ENCODE measurements at places on chromosomes 3 and 15. TPM values are rescaled to one million over a fixed set of nuclear protein-coding genes. Genes with fewer than 3 reads are reported as not detected.

- no peak overlapping the region for H3K4me3 ChIP-seq
- H3K36me3 ChIP-seq: peaks cover 6% of the 10 kb centered on the region
- peaks cover 15% of the 10 kb centered on the region for H3K4me1 ChIP-seq
- H3K27ac ChIP-seq: no peak overlapping the region
- DNase-seq: no peak
These were observed 86.3 kb downstream of the PPCDC start for GRCh38 chr15:75109736-75110130.

DNA sequence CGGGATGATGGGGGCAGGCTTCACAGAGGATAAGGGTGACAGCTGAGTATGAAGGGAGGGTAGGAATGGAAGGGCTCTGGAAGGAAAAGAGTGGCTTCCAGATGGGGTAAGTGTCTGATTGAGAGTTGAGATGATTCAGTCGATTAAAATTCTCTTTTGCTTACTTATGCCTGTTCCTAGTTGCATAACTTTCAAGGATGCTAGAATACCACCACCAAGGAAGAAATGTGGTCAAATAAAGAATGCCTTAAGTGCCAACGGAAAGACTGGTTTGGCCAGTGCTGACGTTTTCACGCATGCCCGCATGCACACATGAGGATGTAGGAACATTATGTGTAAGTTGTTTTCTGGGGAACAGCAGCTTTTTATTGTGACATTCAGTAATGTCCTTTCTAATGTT is 263.4 kb upstream of the WNT5A start:
- no peak overlapping the region for H3K27ac ChIP-seq
- H3K4me3 ChIP-seq: no peak overlapping the region
- no peaks in the 10 kb centered on the region for H3K36me3 ChIP-seq
- no peak for DNase-seq

GRCh38 chr3:169591983-169592644 is 71.4 kb downstream of the MECOM start:
- H3K4me3 ChIP-seq: no peak overlapping the region
- H3K36me3 ChIP-seq: no peaks in the 10 kb centered on the region
- H3K27ac ChIP-seq: no peak overlapping the region
- peaks cover 9% of the 10 kb centered on the region for H3K4me1 ChIP-seq

GRCh38 chr15:45425135-45425534 is 46.8 kb upstream of the GATM start:
- no peaks in the 10 kb centered on the region for H3K36me3 ChIP-seq
- no peak overlapping the region for H3K27ac ChIP-seq
- H3K27me3 ChIP-seq: no peaks in the 10 kb centered on the region
- no peak overlapping the region for H3K4me3 ChIP-seq

GRCh38 chr15:88918738-88919137 is 5.6 kb upstream of the MFGE8 start:
- no peaks in the 10 kb centered on the region for H3K27me3 ChIP-seq
- H3K4me1 ChIP-seq: no peaks in the 10 kb centered on the region
- no peak overlapping the region for H3K4me3 ChIP-seq
- H3K27ac ChIP-seq: no peak overlapping the region
- no peaks in the 10 kb centered on the region for H3K36me3 ChIP-seq

- peaks cover 10% of the 10 kb centered on the region for H3K27me3 ChIP-seq
- no peaks in the 10 kb centered on the region for H3K4me1 ChIP-seq
- peak overlapping the region; percentile 83 for H3K4me3 ChIP-seq
- no peaks in the 10 kb centered on the region for H3K36me3 ChIP-seq
- H3K27ac ChIP-seq: no peak overlapping the region
These were observed 775 bp downstream of the ARNT2 start for GRCh38 chr15:80404761-80405553.

DNA sequence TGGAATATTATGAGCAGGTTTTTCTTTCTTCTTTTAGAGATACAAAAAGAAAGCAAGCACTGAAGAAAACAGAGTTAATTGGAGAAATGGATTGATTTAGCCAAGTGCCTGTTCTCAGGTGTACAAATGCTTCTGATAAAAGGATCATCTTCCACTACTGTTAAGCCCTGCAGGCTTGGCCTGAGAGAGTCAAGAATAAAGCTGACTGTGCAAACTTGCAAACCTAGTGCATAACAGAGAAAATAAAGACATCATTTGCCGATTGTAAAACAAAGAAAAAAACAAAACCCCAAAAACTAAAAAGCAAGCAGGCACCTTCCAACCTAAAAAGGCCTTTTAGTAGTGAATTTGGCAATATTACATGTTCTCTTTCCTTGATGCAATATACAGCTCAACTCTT is 78.0 kb upstream of the CCDC80 start:
- DNase-seq: no peak
- H3K4me1 ChIP-seq: no peaks in the 10 kb centered on the region
- no peaks in the 10 kb centered on the region for H3K27me3 ChIP-seq
- H3K27ac ChIP-seq: no peak overlapping the region

DNA sequence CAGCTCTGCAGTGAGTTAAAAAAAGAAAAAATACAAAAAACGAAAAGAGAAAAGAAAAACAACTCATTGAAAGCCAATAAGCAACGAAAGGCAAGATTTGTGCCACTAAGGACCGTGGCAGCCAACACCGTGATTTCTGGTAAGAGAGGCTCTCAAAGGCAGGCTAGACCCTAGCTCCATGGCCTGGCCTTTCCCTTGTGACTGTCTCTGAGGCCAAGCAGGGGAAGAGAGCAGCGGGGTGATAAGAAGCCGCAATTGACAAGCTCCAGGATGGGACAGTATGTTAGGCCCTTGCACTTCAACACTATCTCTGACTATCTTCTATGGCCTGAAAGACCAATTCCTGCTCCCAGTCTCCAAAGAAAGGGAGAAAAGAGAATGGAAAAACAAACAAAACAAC is 12.4 kb downstream of the APOD start:
- DNase-seq: no peak
- no peaks in the 10 kb centered on the region for H3K36me3 ChIP-seq
- no peak overlapping the region for H3K4me3 ChIP-seq
- H3K4me1 ChIP-seq: peaks cover 6% of the 10 kb centered on the region
- peaks cover 1% of the 10 kb centered on the region for H3K27me3 ChIP-seq

DNA sequence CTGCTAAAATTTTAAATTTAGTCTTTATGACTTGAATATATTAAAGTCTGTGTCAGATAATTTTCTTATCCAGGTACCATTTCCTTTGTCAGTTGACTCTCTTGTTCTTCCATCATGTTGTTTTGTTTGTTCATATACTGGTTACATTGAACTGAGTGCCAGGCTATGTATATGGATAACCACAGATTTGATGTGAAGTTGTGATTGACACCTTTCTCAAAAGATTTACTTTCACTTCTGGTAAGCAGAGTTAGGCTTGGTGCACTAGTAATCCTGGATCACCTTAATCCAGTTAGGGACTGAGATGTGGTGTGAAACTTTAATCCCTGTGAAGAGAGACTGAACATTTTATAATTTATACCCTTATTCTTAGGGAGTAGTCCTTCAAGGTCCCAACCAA is 99.4 kb downstream of the ADAM10 start:
- no peaks in the 10 kb centered on the region for H3K27me3 ChIP-seq
- no peak overlapping the region for H3K4me3 ChIP-seq
- H3K36me3 ChIP-seq: peaks cover 6% of the 10 kb centered on the region

The SCAP gene
- total RNA-seq: 88.6 TPM

The ANKRD34C gene
- not detected for total RNA-seq

The C2CD4A gene
- total RNA-seq: 0.18 TPM

DNA sequence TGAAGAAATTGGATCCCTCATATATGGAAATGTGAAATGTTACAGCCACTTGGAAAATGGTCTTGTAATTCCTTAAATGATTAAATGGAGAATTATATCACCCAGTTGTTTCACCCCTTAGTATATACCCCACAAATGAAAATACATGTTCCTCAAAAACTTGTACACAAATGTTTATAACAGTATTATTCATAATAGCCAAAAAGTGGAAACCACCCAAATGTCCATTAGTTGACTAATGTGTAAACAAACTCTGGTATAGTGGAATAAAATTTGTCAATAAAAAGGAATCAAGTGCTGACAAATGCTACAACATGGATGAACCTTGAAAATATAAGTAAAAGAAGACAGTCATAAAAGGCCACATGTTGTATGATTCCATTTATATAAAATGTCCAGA is 12.5 kb downstream of the FAM162A start:
- H3K27ac ChIP-seq: no peak overlapping the region
- H3K36me3 ChIP-seq: no peaks in the 10 kb centered on the region
- H3K4me3 ChIP-seq: no peak overlapping the region

DNA sequence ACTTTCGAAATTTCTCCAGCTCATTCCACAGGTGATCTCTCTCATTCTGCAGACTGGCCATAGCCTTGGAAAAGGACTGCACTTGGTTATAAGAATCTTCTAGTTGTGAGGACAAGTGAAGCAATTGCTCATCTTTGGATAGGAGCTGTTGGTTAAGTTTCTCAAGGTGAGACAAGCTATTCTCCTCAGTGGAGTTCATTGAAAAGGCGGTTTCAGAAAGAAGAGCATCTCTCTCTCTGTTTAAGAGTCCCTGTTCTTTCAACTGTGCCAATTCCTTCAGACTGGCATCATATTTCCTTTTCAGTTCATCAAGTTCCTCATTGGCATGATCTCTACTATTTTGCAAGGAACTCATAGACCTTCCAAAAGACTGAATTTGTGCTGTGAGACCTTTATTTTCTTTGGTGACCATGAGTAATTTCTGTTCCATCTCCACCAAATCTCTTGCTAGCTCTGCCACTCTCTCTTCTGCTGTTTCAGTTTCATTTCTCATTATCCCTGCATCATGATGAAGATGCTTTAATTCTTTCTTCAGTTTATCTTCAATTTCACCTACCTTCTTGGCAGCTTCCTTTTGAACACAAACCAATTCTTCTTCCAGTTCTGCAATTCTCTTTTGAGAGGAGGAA is 30.2 kb upstream of the HCLS1 start:
- no peaks in the 10 kb centered on the region for H3K27me3 ChIP-seq
- peaks cover 43% of the 10 kb centered on the region for H3K36me3 ChIP-seq
- no peak overlapping the region for H3K27ac ChIP-seq
- no peak for DNase-seq
- H3K4me1 ChIP-seq: no peaks in the 10 kb centered on the region

- H3K36me3 ChIP-seq: peaks cover 4% of the 10 kb centered on the region
- no peak overlapping the region for H3K4me3 ChIP-seq
- peaks cover 13% of the 10 kb centered on the region for H3K4me1 ChIP-seq
These were observed 73.7 kb downstream of the TM2D3 start for GRCh38 chr15:101578443-101578894.

The ECE2 gene
- not detected for total RNA-seq

DNA sequence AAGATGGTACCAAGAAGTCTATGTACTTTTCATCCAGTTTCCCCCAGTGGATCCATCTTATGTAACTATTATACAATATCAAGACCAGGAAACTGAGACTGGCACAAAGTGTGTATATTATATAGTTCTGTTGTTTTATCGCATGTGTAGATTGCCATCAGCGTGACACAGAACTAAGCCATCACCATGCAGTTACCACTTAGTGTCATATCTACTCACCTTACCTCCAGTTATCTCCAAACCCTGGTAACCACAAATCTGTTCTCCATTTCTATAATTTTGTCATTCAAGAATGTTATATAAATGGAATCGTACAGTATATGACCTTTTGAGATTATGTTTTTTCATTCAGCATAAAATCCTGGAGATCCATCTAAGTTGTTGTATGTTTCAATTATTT is 23.1 kb downstream of the IFT122 start:
- no peak overlapping the region for H3K27ac ChIP-seq
- peaks cover 4% of the 10 kb centered on the region for H3K36me3 ChIP-seq
- H3K4me1 ChIP-seq: peaks cover 22% of the 10 kb centered on the region

DNA sequence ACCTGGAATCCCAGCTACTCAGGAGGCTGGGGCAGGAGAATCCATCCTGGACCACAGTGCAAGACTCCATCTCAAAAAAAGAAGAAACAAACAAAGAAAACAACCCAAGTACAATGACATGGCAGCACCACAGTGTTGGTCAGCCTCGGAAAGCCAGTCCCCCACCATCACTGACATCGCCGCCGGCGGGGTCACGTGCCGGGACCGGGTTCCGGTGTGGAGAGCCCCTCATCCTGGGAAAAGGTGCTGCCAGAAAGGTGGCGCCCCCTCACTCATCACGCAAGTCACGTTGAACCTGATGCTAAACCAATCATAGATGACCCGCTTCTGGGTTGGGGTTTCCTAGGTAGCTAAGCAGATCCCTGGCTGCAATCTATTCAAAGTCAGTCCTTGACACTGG is 17.8 kb downstream of the QRICH1 start:
- DNase-seq: no peak
- peaks cover 23% of the 10 kb centered on the region for H3K36me3 ChIP-seq
- no peak overlapping the region for H3K4me3 ChIP-seq
- H3K4me1 ChIP-seq: no peaks in the 10 kb centered on the region
- no peaks in the 10 kb centered on the region for H3K27me3 ChIP-seq
- H3K27ac ChIP-seq: no peak overlapping the region

The CLDN16 gene
- not detected for total RNA-seq

- H3K36me3 ChIP-seq: peaks cover 23% of the 10 kb centered on the region
- peaks cover 3% of the 10 kb centered on the region for H3K27me3 ChIP-seq
- no peak overlapping the region for H3K4me3 ChIP-seq
- DNase-seq: no peak
These were observed 10.9 kb downstream of the RMDN3 start for GRCh38 chr15:40743921-40744814.

GRCh38 chr3:170767576-170767941 is 102.4 kb downstream of the RPL22L1 start:
- no peaks in the 10 kb centered on the region for H3K4me1 ChIP-seq
- no peak for DNase-seq
- H3K4me3 ChIP-seq: no peak overlapping the region

The GABRA5 gene
- total RNA-seq: 0.72 TPM

- peak overlapping the region; percentile 40 for H3K27ac ChIP-seq
- H3K4me1 ChIP-seq: peaks cover 27% of the 10 kb centered on the region
- DNase-seq: no peak
- no peaks in the 10 kb centered on the region for H3K36me3 ChIP-seq
- no peaks in the 10 kb centered on the region for H3K27me3 ChIP-seq
- H3K4me3 ChIP-seq: no peak overlapping the region
These were observed 33.5 kb downstream of the STARD9 start for GRCh38 chr15:42608752-42609488.

- DNase-seq: no peak
- H3K27me3 ChIP-seq: no peaks in the 10 kb centered on the region
- no peaks in the 10 kb centered on the region for H3K36me3 ChIP-seq
- no peak overlapping the region for H3K27ac ChIP-seq
- no peak overlapping the region for H3K4me3 ChIP-seq
- H3K4me1 ChIP-seq: no peaks in the 10 kb centered on the region
These were observed 128.3 kb upstream of the ZNF385D start for GRCh38 chr3:21879184-21879886.

DNA sequence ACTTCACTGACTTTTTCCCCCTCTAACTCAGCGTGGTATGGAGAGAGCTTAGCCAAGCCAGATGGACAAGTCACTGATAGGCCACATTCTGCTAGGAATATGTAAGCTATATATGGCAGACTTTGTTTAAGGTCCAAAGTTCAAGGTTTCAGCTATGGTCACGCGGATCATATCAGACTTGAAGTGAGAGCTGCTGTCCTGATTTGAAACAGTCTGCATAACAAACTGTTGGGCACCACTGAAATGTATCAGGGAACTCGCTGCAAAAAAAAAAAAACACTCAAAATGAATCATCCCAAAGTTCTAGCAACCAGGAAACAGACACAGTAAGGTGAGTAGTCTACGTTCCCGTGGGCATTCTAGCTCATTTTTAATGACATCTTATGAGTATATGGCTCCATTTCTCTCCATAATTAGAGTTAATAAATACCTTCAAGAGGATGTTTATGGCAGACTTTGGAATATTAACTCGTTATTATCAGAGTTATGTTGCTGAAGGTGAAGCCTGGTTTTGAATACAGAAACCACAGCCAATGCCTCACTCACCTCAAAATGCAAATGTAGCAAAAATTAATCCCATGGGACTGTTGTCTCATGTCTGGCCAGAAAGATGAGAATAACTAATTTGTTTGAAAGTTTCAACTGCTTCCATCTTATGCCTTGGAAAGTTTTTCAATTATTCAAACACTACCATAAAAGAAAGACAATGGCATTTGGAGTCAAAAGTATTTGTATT is 12.3 kb downstream of the DPH3 start:
- H3K4me1 ChIP-seq: peaks cover 11% of the 10 kb centered on the region
- H3K36me3 ChIP-seq: no peaks in the 10 kb centered on the region
- H3K4me3 ChIP-seq: no peak overlapping the region
- peaks cover 2% of the 10 kb centered on the region for H3K27me3 ChIP-seq
- no peak overlapping the region for H3K27ac ChIP-seq

Data from endothelial cell (in vitro differentiated cells).